ENCODE measurements at places on chromosomes 12 and 14. TPM values are rescaled to one million over a fixed set of nuclear protein-coding genes. Genes with fewer than 3 reads are reported as not detected.
A peak's percentile ranks its signal among the peaks of the same experiment; 100 is the strongest.

CHGA gene
- total RNA-seq, result not detected

GRCh38 chr14:50605766-50606165, 45.8 kb downstream of the ATL1 start:
- no peak for DNase-seq

- DNase-seq, result no peak
Observed at GRCh38 chr12:3342051-3342450, 149.0 kb upstream of the PRMT8 start.

DNA sequence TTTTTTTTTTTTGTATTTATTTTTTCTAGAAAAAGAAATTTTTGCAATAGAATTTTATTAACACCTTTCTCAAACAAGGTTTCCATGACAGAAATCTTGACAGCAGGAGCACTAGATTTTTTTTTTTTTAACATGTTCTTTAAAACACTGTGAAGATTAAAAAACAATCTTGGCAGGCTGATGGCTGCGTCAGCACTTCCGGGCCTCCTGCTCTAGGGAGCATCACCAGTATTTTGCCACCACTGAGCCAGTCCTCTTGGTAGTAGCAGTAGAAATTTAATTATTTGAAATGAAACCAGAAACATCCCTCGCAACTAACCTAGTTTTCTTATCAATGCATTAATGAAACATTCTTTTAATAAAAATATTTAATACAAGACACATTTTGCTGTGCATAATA, 99.6 kb downstream of the APAF1 start:
- no peak for DNase-seq

DNA sequence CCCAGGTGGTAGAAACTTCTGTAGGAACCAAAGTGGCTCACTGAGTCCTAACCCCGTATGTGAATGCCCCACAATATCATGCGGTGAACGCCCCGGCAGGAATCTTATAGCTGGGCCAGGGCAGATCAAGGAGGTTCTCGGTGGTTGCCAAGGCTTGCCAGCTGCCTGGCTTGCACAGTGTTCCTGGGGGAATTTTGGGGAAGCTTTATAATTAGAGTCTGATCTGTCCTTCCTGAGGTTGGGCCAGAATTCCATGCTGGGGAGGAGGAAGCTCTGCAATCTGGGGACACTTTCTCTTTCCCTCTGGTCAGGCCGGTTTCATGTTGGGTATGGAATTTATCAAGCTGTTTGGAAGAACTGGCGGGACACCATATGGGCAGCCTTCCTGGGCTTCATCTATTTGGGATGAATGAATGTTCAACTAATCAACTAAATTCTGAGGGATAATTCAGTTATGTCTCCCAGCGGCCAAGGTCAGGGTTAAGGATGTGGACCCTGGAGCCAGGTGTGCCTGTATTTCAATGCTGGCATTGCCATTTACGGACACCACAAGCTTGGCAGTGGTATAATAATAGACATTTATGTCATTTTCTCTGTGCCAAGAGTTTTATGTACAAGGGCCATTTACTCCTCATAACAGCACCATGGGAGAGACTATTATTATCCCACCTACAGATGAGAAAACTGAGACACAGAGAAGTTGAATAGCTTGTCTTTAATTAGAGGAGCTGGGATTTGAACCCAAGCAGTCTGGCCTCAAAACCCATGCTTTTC, 54.3 kb downstream of the SVOP start:
- DNase-seq, result no peak

LIMA1 gene
- total RNA-seq, result 24.3 TPM

DNA sequence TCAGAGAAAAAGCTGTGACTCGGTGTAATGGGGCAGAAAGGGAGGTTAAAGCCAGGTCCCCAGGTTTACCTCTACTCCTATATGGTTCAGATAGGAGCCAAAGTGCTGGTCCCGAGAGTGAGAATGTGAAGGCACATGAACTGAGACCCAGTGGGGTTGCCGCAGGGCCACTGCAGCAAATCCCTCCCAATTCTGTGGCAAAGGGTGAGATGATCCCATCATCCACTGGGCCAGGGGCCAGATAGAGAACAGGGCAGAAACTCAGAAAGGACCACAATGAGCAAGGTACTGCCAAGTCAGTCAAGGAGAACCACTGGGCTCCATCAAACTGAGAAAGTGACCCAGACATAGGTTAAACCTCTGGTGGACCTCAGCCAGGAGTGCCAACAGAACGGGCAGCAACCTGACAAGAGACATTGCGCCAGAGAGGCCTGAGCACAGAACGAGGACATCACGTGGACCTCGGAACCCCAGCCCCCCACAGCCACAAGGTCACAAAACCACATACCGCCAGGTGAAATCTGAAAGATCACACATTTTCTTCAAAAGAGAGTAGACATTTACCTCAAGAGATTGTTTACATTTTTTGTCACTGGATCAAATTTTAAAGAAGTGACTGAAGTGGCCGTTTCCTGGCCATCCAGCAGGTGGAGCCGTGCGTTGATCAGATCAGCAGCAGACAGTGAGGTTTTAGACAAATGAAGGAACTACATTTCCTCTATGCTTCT, 20.5 kb upstream of the ITPR2 start:
- DNase-seq, result peak; percentile 84

GRCh38 chr14:63853831-63854293, 1.1 kb downstream of the SYNE2 start:
- no peak for DNase-seq

DNA sequence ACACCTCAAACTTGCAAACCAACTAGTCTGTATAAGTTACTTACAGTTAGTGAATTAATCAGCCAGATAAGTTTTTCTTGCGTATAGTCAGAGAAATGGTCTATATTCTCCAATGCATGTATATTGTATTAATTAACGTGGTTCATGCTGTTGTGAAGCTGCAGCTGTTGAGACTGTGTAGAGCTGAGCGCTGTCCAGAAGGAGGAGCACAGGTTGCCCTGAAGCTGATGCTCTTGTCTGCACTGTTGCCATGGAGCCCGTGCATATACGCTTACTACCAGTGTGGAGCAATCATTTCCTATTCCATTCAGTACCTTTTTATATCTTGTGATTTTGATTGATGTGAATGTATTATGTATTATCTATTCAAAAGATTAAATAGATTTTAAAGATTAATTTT, 74.3 kb upstream of the ARID2 start:
- no peak for DNase-seq

ABCC9 gene
- total RNA-seq, result 66.2 TPM

- DNase-seq, result no peak
Observed at GRCh38 chr12:53564941-53565340, 57.7 kb upstream of the NPFF start.

DNA sequence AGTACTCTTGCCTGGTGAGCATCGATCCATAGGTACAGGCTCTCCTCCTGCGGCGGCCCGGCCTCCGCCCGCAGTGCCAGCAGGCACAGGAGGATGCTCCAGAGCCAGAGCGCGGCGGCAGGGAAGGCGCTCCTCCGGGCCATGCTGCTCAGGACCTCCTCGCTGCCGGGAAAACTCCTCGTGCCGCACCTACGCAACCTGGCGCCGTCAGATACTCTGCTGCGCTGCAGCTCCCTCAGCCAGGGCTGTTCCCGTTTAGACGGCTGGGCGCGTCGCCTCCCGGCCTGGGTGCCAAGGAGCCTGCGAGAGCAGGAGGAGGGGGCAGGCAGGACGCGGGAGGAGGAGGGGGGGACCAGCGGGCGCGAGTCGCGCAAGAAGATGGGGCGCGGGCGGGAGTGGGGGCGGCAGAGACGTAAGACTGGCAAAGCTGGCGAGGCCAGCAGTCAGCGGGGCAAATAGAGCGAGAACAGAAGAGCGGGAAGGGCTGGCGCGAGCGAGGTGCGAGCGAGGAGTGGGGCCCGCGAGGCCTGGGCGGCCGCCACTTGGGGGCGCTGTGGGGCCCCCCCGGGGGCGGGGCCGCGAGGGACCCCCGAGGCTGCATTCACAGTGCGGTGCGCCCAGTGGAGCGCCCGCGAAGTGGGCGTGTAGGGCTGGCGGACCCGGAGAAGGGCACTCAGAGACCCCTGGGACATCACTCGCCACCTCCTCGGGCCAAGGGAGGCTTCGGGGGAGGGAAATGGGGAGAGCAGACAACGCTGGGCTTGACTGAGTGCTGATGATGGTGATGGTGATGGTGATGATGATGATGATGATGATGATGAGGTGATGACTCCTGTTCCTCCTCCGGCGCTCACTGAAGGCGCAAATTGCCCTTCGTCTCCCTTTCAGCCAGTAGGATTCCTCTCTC, at the start of gene WIF1:
WIF1 (minus strand) TSS at position 257 of the 907 bp plus-strand sequence; CDS start at position 143, 114 bp downstream.
- DNase-seq, result no peak

- DNase-seq, result no peak
Observed at GRCh38 chr14:103961928-103962578, 19.7 kb upstream of the RD3L start.

- no peak for DNase-seq
Observed at GRCh38 chr14:81485781-81486180, 47.9 kb downstream of the SEL1L start.

GRCh38 chr14:99039331-99040041, 232.5 kb downstream of the BCL11B start:
- no peak for DNase-seq

TIMELESS gene
- 2.0 TPM for total RNA-seq

- no peak for DNase-seq
Observed at GRCh38 chr14:23172096-23172495, 11.4 kb downstream of the SLC7A8 start.

DNA sequence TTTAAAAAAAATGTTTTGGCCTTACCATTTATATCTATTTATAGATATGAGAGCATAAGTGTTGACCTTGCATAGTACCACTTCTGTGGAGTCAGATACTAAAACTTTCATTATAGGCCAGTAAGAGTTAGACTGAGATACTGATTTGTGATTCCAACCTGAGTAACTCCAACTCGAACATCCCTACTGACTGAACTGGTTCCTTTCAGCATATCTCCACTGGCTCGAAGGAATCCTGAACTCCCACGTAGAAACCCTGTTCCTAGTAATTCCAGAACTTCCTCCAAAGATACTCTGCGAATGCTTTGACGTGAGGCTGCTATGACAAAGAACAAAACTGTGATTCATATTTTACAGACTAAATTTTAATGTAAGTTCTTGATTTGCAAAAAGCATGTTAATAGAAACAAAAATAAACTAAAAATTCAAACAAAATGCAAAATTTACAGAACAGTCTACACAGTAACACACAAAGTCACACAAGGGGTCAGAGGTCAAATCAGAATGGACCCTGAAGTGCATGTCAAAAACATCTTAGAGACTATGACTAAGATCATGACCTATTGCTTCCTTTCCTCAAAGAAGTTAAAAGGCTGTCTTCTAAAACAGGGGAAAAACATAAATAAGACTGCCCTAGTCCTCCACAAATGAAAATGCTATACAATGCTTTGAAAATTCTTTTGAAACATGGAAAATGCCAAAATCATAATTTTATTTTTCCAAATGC, 31.5 kb downstream of the HEATR5A start:
- no peak for DNase-seq

PYM1 gene
- total RNA-seq, result 13.5 TPM

GRCh38 chr14:64700894-64701293, 3.3 kb upstream of the PLEKHG3 start:
- DNase-seq, result no peak

INHBC gene
- not detected for total RNA-seq

PRB2 gene
- not detected for total RNA-seq

- no peak for DNase-seq
Observed at GRCh38 chr12:92434607-92435025, 268.2 kb upstream of the PLEKHG7 start.

DNA sequence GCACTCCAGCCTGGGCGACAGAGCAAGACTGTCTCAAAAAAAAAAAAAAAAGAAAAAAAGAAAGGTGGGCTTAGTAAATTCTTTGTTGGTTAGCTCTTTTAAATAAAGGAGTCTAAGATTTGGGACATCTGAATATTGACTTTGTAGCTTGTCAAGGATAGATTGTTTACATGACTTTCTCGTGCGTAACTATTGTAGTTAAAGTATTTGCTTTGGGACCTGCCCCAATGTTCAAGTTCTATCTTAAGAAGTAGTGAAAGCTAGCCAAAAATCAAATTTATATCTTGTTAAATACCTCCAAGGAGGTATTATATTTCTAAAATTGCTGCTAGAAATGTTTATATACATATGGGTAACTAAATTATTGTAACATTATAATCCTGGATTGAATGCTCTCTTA, 32.4 kb downstream of the PTPN21 start:
- DNase-seq, result no peak

GRCh38 chr12:7064516-7064915, 4.0 kb downstream of the C1S start:
- no peak for DNase-seq

KRT3 gene
- total RNA-seq, result not detected
